ENCODE measurements at places on chromosomes 3 and 15. TPM values are rescaled to one million over a fixed set of nuclear protein-coding genes. Genes with fewer than 3 reads are reported as not detected.

The RBP2 gene
- total RNA-seq, result not detected

The FAM81A gene
- total RNA-seq, result not detected

The ZIC1 gene
- total RNA-seq, result not detected

The MELTF gene
- 0.28 TPM for total RNA-seq
